NCI-H82 (cell line): ENCODE measurements at places on chromosomes 2 and 18.
A peak's percentile ranks its signal among the peaks of the same experiment; 100 is the strongest.

- DNase-seq, result peak; percentile 18
Measured at GRCh38 chr2:28390746-28391563, 1.7 kb upstream of the FOSL2 start.

DNA sequence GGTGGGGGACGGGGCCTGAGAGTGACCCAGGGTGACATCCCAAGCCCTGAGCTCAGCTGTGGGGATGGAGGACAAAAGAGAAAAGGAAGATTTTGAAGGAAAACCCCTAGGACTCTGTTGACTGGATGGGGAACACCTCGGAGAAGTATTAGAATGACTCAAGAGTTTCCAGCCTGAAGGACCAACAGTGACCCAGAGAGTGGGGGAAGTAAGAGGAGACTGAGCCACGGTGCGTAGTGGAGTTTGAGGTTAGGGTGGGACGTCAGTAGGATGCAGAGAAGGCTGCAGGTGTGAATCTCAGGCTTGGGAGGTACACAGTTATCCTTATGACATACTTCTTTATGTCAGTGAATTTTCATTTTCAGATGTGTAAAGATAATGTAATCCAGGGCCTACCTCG is 119.5 kb downstream of the NCK2 start:
- DNase-seq, result no peak

DNA sequence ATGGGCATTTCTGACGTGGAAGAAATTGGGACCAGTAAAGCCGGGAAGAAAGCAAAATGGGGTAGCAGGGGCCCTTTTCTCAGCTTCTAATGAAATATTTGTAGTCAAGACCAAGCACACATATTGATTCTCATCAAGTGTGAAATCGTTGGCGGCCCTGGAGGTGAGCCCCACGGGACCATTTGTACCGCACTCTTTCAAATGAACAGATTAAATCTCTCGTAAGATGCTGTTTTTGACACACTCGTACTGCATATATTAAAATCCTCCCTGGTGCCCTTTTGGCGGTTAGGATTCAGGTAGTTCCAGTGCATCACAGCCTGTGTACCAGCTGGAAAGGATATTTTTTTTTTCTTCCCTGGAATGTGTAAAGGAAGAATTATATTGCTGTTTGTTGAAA is 9.9 kb upstream of the MYL1 start:
- no peak for DNase-seq

DNA sequence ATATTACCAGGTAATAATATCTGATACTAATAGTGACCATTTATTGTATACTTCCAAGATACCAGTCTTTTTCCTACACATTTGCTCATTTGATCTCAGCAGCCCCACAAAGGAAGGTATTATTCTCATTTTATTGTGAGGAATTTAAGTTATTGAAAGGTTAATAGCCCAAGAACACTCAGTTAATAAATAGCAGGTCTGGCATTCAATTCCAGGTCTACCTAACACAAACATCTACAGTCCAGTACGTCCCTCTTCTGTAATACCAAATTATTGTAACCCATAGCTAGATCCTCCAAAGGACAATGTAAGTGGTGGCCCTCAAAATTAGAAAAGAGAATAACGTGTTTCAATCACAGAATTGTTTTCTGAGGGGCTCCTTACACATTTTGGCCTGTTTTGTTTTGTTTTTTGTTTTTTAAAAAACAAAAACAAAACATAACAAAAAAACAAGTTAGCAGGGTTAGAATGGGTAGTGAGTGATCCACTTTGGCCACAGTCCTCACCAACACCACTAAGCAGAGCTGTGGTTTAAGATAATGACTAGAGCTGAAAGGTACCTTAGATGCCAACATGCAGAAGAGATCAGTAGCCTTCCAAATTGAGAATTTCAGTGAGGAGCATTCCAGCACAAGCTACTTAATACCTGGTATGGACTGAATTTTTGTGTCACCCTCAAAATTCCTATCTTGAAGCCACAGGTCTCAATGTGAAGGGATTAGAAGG is 137.5 kb downstream of the DYM start:
- no peak for DNase-seq
